ENCODE measurements at places on chromosomes 5 and 9. TPM values are rescaled to one million over a fixed set of nuclear protein-coding genes. Genes with fewer than 3 reads are reported as not detected.
A peak's percentile ranks its signal among the peaks of the same experiment; 100 is the strongest.

- no peak for DNase-seq
Measured at GRCh38 chr5:61130289-61130688, 32.0 kb downstream of the SMIM15 start.

GRCh38 chr5:153674356-153674755 is 183.9 kb downstream of the GRIA1 start:
- DNase-seq, result no peak

DNA sequence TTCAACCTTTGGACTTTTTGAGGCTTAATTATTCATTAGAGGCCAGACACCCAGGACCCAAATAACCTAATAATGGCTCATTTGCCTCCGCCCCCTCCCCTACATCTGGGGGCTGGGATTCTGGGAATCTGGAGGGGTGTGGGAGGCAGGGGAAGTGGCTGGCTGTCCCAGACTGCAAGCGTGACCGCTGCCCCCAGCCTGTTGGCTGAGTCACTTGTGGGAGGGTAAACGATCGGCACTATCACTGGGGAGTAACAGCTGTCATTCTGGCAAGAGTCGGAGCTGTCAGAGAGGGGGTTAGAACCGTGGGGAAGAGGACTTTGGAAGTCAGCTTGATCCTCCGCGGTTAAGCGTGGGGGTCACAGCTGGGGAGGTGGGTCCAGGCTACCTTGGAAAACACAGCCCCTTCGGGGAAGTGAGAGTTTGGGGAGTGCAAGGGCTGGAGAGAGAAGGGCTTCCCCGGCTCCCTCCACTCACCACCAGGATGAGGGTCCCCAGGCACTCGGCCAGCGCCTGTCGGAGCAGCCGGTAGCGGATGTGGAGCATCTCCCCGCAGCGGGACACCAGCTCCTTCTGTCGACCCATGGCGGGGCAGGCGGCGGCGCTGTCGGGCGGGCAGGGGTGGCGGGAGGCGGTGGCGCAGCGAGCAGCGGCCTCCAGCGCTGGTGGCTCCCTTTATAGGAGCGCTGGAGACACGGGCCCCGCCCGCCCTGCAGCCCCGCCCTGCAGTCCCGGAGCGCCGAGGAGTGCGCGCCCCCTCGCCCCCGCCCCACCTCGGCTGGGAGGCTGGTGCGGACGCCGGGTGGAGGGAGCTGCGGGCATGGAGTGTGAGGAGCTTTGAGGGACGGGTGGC is at the start of gene AQP3:
TSS of gene AQP3 (minus strand) at position 648 of the 853 bp plus-strand sequence. CDS start at position 585, 63 bp downstream.
- no peak for DNase-seq

DNA sequence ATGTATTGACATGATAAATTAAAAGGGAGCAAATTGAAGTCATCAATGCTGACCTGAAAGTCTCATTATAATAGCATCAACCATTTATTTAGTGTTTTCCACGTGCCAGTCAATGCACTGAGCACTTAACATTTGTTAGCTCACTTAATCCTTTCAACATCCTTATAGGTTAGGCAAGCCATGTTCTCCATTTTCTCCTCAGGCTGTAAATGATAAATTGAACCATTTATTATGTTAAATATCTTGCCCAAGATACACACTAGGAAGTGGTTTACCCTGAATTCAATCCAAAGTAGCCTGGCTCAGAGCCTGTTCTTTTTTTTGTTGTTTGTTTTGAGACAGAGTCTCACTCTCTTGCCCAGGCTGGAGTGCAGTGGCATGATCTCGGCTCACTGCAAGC is 25.0 kb upstream of the SNX2 start:
- no peak for DNase-seq

- no peak for DNase-seq
Measured at GRCh38 chr9:9538766-9539165, 1074.0 kb downstream of the PTPRD start.

- DNase-seq, result no peak
Measured at GRCh38 chr5:3853362-3853761, 257.7 kb downstream of the IRX1 start.

DNA sequence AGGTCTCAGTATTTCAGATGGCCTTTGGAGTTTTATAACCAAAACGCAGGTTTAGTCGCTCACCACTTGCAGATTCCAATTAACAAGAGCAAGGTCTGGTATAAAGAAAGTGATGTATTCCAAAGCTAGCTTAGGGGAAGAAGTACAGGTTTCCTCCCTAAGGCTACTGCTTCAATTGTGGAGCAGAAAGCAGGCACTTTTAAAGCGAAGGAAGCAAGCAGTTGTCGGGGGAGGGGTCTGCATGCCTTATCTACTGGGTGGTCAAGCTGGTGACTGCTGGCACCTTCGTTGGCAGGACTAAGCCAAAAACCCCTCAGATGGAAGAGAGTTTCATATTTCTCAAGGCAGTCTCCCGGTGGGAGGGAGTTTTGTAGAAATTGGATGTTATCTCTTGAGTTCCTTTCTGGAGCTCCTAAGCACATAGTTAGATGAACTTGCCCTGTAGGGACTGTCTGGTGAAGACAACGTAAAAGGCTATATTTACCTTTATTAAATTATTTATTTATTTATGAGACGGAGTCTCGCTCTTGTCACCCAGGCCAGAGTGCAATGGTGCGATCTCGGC is 1.6 kb upstream of the TMEM245 start:
- no peak for DNase-seq

DNA sequence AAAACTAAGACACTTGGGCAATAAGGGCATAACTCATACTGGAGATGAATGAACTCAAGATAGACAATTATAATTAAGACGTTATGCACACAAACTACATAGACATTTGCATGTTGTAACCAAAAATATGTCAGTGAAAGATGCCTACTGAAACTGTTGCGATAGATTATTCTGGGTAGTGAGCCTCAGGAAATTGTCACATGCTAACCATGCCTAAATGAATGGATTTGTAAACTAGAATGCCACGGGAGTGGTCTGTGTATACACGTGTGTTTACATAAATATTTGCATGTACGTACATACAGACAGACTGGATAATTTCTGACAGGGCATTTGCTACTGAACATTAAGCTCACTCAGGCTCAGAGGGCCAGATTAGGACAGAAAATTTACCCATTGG is 1.2 kb downstream of the NIPSNAP3B start:
- DNase-seq, result no peak

- no peak for DNase-seq
Measured at GRCh38 chr5:156124708-156125107, 202.3 kb upstream of the SGCD start.

- no peak for DNase-seq
Measured at GRCh38 chr5:39760385-39761198, 335.8 kb upstream of the DAB2 start.

DNA sequence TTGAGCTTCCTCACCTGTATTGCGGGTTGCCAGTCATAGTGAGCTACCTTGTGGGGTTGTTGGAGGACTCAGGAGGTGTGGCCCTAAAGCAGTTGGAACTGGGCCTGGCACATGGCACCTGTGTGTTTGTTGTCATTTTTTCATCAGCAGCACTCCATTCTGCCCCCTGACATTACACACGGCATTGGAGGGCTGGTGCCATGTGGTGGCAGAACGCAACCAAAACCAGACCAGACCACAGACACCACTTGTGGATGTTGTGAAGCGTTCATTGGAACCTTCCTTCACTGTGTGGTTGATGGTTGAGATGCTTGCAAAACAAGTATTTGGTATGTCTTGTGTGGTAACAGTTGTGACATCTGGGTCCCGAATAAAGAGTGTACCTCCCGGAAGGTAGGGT is 113.2 kb upstream of the ERCC6L2 start:
- no peak for DNase-seq

GRCh38 chr5:119928974-119929373 is 299.6 kb downstream of the FAM170A start:
- DNase-seq, result no peak

DNA sequence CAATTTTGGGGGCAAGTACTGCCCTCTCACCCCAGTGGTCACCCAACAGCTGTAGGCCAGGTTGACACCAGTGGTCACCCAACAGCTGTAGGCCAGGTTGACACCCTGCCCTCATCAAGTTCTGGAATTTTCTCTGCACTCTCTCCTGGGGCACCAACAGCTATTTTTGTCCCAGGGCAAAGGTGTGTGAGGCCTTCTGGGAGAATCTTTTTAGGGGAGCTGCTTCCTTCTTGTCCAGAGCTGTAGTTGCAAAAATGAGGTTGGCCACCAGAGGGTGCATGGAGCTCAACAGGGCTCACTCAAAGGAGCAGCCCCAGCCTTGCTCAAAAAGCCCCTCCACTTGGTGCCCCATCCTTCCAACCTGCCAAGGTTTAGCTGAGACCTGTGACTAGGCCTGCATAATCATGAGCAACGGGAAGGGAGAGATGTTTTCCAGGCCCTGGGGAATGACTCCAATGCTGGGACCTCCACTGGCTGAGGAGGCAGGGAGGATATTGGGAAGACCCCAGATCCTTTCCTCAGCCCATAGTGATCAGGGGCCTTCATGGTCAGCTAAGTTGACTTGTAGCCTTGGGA is 10.6 kb upstream of the P4HA2 start:
- no peak for DNase-seq

DNA sequence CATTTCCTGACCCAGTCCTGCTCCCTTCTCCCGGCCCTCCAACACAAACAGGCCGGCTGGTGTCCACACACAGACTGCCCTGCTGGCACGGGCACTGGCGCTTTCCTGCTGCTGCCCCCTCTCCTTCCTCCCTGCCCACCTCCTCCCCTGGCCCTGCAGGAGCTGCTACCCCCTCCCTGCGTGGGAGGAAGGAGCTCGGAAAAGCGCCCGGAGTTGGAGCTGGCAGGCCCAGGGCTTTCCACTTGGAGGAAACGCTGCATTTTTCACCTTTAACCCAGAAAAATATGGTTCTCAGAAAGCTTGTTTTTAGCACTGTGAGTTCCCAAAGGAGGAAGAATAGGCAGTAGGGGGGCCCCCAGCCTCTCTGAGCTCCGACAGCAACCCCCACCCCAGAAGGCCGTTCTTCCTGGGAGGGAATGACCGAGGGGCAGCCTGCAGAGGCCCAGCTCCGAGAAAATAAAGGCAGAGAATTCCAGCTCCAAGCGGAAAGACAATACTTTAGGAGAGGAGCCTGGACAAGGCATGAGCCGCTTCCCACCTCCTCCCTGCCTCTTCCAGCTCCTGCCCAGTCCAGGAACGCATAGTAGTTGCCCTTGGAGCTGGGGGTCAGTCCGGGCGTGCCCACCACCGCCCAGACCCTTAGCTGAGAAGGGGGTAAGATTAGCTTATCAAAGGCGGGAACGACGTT is 88.9 kb downstream of the LIFR start:
- DNase-seq, result peak; percentile 53

- DNase-seq, result no peak
Measured at GRCh38 chr9:14339746-14340145, 25.8 kb upstream of the NFIB start.

DNA sequence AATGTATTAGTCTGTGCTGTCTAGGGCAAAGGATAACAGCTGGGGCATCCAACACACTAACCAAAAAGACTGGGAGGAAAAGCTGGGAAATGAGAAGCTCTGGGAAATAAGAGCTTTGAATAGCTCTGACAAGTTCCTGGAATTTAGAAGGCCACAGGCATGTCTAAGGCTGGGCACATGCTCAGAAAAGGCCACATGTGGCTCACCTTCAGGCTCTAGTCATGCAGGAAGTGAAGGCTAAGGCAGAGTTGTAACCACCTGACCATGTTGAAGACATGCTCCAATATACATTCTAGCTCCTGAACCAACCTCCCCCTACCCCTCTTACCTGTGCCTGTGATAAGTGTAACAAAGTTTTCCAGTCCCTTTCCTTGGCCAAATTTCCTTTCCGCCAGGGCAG is 31.7 kb downstream of the CLTA start:
- no peak for DNase-seq

DNA sequence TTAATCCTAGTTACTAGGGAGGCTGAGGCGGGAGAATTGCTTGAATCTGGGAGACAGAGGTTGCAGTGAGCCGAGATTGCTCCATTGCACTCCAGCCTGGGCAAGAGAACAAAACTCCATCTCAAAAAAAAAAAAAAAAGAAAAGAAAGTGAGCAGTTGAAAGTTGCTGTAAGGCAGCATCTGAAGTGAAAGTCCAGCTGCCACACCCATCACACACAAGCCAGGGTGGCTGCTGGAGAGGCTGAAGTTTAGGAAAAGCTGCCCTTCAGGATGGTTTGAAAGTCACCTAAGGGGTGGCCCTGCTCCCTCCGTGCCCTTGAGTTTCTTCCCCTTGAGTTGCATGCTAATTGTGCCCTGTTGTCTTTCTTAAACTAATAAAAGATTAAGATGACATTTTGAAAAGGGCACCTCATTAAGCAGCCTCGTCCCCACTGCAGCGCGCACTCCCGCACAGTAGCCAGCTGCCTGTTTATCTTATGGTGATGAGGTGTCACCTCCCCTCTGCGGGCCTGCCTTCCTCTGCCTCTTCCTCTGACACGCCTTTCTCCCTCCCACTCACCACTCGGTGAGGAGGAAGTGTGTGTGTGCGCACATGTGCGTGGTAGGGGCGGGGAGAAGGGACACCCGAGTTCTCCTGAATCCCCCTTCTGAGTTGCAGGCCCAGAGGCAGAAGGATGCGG is 104.2 kb upstream of the PANK3 start:
- no peak for DNase-seq

DNA sequence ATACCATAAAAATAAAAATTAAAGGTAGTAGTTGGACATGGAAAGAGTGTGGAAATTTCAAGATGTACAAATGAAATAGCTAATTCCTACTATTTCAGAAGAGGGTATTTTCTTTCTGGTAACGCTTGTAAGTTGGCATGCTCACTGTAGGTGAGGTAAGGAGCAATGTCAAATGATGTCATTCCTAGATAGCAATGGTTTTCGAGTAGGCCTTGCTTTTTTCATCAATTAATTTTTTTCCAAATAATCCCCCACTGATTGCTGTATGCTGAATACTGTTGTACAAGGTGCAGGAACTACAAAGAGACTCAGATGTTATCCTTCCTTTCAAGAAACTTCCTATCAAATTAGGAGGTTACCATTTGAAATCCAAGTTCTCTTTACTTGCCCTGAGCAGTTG is 928 bp upstream of the SELENOP start:
- DNase-seq, result no peak

- no peak for DNase-seq
Measured at GRCh38 chr9:98998441-98999151, 54.9 kb downstream of the COL15A1 start.

- DNase-seq, result no peak
Measured at GRCh38 chr9:8613346-8613825, 813.8 kb upstream of the DMAC1 start.

The SPATA6L gene
- 2.5 TPM for polyA plus RNA-seq

The BTNL9 gene
- polyA plus RNA-seq, result 7.4 TPM

The NEUROG1 gene
- polyA plus RNA-seq, result not detected

The NMUR2 gene
- polyA plus RNA-seq, result 0.12 TPM

The DBH gene
- polyA plus RNA-seq, result 0.60 TPM

The PKN3 gene
- polyA plus RNA-seq, result 10.3 TPM

The LHX3 gene
- not detected for polyA plus RNA-seq

The TLR4 gene
- 12.7 TPM for polyA plus RNA-seq

The OR1L6 gene
- polyA plus RNA-seq, result not detected
